ENCODE measurements at places on chromosomes 1 and 21.

DNA sequence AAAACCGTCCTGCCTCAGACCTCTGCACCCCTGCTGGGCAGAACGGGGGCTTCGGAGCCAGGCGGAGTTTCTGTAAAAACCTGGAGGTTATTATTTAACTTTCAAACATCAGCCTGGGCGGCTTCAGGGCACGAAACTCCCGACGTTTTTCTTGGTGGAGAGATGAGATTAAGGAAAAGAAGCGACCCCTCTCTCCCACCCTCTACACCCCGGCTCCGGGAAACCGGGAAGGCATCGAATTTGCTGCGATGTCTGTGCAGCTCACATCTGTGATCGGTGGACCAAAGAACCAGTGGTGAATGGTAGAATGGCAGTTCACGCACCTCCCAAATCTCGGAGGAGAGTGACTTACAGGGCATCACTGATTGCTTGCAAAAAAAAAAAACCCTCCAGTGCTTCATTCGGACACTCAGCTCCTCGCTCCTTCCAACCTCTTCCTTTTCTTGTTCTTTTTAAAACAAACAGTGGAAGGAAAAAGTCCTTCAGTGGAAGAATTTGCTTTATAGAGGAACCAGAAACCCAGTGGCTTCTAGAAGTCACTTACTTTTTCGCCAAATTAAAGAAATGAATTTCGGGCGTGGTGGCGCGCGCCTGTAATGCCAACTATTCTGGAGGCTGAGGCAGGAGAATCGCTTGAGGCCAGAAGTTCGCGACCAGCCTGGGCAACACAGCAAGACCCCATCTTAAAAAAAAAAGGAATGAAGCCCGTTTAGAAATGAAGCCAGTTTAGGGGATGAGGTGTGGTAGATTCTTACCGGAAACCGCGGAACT lies 884 bp downstream of the PHACTR4 start:
- no peak for DNase-seq

DNA sequence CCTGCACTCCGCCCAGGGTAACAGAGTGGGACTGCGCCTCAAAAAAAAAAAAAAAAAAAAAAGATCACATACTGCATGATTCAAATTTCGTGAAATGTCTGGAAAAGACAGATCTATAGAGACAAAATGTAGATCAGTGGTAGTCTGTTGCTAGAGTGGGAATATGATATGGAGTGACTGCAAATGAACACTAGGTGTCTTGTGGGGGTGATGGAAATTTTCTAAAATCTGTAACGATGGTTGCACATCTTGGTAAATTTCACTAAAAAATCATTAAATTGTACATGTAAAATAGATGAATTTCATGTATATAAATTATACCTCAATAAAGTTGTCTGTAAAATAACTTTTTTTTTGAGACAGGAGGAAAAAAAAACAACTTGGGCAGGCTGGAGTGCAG lies 5.5 kb downstream of the AIDA start:
- no peak for DNase-seq

GRCh38 chr1:117237726-117238381 lies 27.1 kb upstream of the VTCN1 start:
- DNase-seq: no peak

GRCh38 chr1:41513383-41513735 lies 28.9 kb upstream of the EDN2 start:
- DNase-seq: no peak

GRCh38 chr21:14734191-14734590 lies 188.1 kb upstream of the SAMSN1 start:
- DNase-seq: no peak
